ENCODE measurements at places on chromosomes 5 and 9.
A peak's percentile ranks its signal among the peaks of the same experiment; 100 is the strongest.

- DNase-seq, result no peak
Measured at GRCh38 chr5:139178935-139179334, 19.2 kb downstream of the SIL1 start.

DNA sequence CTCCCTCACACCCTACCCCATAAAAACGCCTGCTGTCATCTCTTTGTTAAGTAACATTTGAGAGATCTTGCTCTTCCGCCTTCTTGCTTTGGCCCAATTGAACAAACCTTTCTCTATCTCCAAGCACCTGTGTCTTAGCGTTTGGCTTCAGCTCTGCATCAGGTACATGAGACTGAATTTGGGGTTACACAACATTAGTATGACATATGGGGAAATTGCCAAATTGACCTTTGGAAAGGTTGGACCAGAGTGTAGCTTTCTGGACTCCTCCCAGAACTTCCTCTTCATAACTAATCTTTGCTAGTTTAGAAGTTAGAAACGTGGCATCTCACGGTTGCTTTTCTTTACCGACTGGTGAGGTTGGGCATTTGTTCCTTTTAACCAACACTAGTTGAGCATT lies 3.5 kb upstream of the EXOSC3 start:
- no peak for DNase-seq

DNA sequence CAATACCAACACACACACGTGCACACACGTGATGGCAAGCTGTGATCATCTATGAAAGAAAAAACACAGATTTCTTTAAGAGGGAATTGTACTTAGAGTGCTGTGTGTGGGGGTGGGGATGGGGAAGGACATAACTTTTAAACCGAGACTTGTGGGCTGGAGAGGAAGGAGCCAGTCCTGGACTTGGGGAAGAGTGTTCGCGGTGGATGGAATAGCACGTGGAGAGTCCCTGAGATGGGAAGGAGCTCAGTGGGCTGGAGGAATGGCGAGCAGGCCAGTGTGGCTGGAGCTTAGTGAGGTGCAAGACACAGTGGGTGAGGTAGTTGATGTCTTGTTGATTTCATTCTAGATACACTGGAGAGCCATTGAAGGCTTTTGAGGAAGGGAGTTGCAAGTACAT lies 78.5 kb downstream of the RGS3 start:
- no peak for DNase-seq

GRCh38 chr5:116394186-116394867 lies 180.3 kb downstream of the SEMA6A start:
- no peak for DNase-seq

DNA sequence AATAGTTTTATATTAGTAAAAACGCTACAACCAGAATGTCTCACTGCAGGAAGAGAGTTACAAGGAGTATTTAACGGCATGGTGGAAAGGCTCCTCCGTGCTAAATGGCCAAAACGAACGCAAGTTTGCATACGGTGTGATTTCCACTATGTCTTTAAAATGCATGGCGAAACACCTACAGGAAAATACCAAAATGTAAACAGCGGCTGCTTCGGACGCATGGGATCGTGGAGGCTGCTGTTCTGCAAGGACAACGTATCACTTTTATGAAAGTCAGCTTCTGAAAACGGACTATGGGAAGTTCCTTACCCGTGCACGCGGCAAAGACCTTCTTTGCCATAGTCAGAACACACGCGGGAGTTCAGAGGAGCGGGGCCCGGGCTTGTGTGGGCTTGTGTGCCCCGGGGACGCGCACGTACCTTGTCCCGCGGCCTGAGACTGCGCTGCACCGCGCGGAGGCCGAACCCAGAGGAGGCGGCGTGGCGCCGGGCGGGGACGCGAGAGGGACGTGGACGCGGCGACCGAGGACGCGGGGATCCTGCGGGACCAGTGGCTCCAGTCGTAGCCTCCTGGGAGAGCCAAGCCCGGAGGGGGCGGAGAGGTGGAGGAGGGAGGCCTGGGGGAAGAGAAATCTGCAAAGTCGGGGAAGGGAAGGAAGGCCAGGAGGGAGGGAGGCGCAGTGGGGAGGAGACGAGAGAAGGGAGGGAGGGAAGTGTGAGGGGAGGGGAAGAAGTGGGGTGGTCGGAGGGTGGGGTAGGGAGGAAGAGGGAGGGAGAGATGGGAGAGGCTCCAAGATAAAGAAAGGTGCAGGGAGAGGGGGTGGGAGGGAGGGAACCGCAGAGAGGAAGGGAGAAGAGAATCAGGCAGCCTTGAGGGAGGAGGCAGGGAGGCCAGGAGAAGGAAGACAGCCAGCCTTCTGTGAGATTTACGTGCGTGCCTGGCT lies at the start of gene CMBL:
Gene CMBL, minus strand, starts transcription at position 697 of the 943 bp plus-strand sequence. CDS start 17,140 bp downstream, outside the sequence.
- DNase-seq, result no peak

GRCh38 chr9:125475385-125475784 lies 213.8 kb downstream of the GAPVD1 start:
- no peak for DNase-seq

GRCh38 chr5:166497496-166498104 lies 1793.8 kb upstream of the WWC1 start:
- no peak for DNase-seq

GRCh38 chr5:103690676-103691075 lies 128.1 kb upstream of the NUDT12 start:
- DNase-seq, result no peak

- no peak for DNase-seq
Measured at GRCh38 chr9:6549106-6549800, 96.3 kb downstream of the GLDC start.

GRCh38 chr9:7368410-7369292 lies 430.9 kb downstream of the DMAC1 start:
- no peak for DNase-seq

GRCh38 chr9:38423273-38423972 lies 831 bp downstream of the IGFBPL1 start:
- DNase-seq, result no peak

GRCh38 chr5:123535648-123536047 lies 23.7 kb downstream of the CSNK1G3 start:
- DNase-seq, result no peak

DNA sequence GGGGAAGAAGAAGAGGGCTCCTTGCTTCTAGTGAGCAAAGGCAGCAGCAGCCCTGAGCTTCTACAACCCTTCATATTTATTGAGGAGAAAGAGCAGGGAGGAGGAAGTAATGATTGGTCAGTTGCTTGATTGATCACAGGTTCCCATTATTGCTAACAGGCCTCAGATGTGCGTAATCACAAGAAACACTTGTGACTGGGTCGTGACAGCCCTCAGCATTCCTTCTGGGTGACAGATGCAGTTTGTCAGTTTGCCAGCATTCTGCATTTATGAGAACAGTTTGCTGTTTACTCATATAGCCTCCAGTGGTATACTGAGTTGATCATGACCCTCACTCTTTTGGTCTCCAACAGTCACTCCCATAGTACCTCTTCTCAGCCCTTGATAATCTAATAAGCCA lies 111.5 kb upstream of the TNC start:
- no peak for DNase-seq

DNA sequence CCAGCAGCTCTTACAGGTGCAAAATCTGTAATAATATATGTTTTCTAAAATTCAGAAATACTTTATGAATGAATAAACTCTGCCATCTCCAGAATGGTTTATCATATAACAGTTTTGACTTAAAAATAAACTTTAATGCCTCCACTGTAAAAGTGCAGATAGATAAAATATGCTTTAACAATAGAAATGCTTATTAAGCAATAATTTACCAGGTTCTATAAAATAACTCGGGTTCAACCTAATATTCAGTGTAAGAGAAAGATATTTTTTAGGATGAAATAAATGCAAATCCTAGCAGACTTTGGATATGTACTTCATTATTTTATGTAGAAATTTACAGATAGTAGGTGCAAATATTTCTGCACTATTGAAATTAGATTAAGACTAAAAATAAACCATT lies 74.1 kb downstream of the FBXL7 start:
- no peak for DNase-seq

GRCh38 chr5:69030358-69031062 lies 63.3 kb upstream of the SLC30A5 start:
- DNase-seq, result no peak

DNA sequence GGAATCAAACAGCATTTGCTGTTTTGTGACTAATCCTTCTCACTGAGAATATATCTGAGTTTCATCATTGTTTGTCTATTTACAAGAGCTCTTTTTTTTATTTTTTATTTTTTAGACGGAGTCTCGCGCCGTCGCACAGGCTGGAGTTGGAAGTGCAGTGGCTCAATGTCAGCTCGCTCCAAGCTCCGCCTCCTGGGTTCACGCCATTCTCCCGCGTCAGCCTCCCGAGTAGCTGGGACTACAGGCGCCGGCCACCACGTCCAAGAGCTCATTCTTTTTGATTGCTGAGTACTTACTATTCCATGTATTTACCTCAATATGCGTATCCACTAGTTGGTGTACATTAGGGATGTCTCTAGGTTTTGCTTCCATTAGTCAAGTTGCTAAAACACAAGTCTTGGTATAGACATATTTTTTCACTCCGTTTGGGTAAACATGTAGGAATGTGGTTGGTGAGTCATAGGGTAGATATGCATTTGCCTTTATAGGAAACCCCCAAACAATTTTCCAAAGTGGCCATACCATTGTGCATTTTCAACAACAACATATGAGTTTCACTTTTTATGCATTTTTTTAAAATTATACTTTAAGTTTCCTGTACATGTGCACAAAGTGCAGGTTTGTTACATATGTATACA lies 1005.0 kb upstream of the CDH10 start:
- DNase-seq, result no peak

GRCh38 chr5:139473565-139473964 lies 2.8 kb downstream of the SMIM33 start:
- DNase-seq, result no peak

- DNase-seq, result no peak
Measured at GRCh38 chr9:126357074-126357473, 30.4 kb downstream of the MVB12B start.

- DNase-seq, result peak; percentile 77
Measured at GRCh38 chr9:136671646-136672430, 9.1 kb downstream of the EGFL7 start.

- DNase-seq, result no peak
Measured at GRCh38 chr5:168198359-168198758, 93.1 kb upstream of the WWC1 start.

DNA sequence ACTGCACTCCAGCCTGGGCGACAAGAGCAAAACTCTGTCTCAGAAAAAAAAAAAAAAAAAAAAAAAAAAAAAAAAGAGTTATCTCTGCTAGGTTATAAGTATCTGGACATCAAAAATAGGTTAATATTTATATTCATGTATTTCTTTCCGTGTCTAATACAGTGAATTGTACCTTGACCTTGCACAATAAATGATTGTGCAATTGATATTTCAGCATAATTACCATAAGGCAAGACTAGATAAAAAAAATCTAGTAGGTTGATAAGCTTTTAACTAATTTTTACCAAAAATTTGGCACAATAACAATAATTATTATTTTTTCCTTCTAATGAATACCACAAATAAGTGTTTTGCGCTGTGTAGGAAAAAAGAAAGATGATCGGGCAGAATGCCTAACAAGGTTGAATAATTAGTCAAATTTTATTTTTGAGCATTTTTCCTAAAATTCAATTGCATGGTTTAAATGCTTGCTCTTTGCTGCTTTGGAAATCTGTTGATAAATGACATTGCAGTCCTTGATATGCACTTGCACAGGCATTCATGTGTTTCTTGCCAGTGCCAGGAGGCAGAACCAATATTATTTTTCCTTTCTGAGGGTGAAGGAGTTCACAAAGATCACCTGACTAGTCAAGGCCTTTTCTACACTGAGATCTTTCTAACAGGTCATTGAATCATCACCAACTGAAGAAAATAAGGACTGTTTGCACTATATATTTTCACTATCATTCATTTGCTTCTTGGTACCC lies 127.5 kb downstream of the ARRDC3 start:
- DNase-seq, result no peak

GRCh38 chr9:79116709-79117108 lies 455.1 kb upstream of the TLE4 start:
- no peak for DNase-seq

DNA sequence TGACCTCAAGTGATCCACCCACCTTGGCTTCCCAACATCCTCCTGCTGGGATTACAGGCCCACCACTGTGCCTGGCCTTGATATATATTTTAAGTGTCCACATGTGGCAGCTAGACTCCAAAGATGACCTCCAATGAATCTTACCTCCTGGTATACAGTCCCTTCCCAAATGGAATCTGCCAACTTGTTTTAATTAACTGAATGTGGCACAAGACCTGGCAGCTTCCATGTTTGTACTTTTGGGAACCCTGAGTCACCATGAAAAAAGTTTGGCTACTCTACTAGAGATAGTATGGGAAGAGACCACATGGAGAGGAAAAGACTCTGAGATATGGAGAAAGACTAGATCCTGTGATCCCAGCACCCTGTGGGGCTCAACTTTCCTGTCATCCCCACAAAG lies 42.5 kb downstream of the CCL28 start:
- DNase-seq, result no peak

DNA sequence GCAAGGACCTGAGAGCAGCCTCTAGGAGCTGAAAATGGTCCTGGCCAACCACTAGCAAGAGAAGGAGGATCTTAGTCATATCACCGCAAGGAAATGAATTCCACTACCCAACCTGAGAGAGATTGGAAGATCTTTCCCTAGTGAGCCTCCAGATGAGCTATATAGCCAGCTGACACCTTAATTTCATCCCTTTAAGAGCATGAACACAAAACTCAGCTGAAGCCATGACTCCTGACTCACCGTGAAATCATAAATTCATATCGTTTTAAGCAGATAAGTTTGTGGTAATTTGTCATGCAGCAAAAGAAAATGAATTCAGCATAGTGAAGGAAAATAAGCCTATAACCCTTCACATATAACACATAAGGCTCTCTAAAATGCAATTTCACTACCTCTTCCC lies 23.5 kb downstream of the MAPKAP1 start:
- DNase-seq, result no peak

- no peak for DNase-seq
Measured at GRCh38 chr5:103291606-103292005, 33.0 kb downstream of the MACIR start.

DNA sequence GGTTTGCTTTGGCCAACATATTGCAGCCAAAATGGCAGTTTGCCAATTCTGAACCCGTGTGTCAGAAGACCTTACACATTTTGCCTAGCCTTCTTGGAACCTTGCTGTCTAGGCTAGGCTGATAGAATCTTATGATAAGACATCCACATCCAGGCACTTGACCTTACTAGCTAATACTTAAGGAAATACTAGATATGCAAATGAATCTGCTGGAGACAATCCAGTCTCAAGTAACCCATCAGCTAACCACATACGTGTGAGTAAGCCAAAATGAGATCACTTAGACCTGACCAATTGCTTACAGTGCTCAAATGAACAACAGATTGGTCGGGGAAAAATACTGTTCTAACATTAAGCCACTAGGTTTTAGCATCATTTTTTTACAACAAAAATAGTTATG lies 1504.6 kb upstream of the CDH9 start:
- no peak for DNase-seq
